CD4-positive, CD25-positive, alpha-beta regulatory T cell (primary cell): ENCODE measurements at places on chromosomes 5 and 9. TPM values are rescaled to one million over a fixed set of nuclear protein-coding genes. Genes with fewer than 3 reads are reported as not detected.

The KCNT1 gene
- not detected for total RNA-seq

The PRUNE2 gene
- total RNA-seq = not detected

DNA sequence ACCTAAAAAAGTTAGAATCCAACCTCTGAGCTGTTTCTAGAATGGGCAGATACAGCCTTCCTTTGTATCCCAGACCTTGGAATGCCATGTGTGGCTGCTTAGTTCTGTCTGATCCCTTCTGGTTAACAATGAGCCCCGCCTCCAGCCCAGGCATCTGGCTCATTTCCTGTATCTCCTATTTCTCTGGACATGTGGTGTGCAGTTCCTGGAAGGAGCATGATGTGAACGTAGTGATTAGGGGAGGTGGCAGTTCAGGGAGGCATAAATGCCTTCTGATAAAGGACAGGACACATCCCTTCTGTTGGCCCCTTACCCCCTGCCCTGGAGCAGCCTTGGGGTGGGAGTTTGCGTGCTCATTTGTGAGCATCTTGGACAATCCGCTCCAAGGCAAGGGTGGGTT, 243.0 kb downstream of the ZSWIM6 start:
- no peak for DNase-seq
- no peaks in the 10 kb centered on the region for H3K4me1 ChIP-seq
- H3K4me3 ChIP-seq = no peak overlapping the region

GRCh38 chr5:176662371-176663333, 15.4 kb downstream of the TSPAN17 start:
- no peak overlapping the region for H3K4me3 ChIP-seq
- no peak for DNase-seq
- peaks cover 25% of the 10 kb centered on the region for H3K4me1 ChIP-seq
- H3K27me3 ChIP-seq = peaks cover 3% of the 10 kb centered on the region
- H3K27ac ChIP-seq = no peak overlapping the region
- no peaks in the 10 kb centered on the region for H3K36me3 ChIP-seq

- DNase-seq = no peak
- peaks cover 10% of the 10 kb centered on the region for H3K36me3 ChIP-seq
- H3K27me3 ChIP-seq = no peaks in the 10 kb centered on the region
- no peaks in the 10 kb centered on the region for H3K4me1 ChIP-seq
- H3K4me3 ChIP-seq = no peak overlapping the region
- H3K27ac ChIP-seq = no peak overlapping the region
Observed at GRCh38 chr5:37735649-37736347, 104.0 kb downstream of the GDNF start.

The PGGT1B gene
- 46.8 TPM for total RNA-seq

- no peak overlapping the region for H3K4me3 ChIP-seq
- H3K27me3 ChIP-seq = peaks cover 4% of the 10 kb centered on the region
- H3K36me3 ChIP-seq = no peaks in the 10 kb centered on the region
- H3K4me1 ChIP-seq = no peaks in the 10 kb centered on the region
- no peak overlapping the region for H3K27ac ChIP-seq
Observed at GRCh38 chr5:168207450-168208029, 83.9 kb upstream of the WWC1 start.

The LCN10 gene
- total RNA-seq = 0.30 TPM

DNA sequence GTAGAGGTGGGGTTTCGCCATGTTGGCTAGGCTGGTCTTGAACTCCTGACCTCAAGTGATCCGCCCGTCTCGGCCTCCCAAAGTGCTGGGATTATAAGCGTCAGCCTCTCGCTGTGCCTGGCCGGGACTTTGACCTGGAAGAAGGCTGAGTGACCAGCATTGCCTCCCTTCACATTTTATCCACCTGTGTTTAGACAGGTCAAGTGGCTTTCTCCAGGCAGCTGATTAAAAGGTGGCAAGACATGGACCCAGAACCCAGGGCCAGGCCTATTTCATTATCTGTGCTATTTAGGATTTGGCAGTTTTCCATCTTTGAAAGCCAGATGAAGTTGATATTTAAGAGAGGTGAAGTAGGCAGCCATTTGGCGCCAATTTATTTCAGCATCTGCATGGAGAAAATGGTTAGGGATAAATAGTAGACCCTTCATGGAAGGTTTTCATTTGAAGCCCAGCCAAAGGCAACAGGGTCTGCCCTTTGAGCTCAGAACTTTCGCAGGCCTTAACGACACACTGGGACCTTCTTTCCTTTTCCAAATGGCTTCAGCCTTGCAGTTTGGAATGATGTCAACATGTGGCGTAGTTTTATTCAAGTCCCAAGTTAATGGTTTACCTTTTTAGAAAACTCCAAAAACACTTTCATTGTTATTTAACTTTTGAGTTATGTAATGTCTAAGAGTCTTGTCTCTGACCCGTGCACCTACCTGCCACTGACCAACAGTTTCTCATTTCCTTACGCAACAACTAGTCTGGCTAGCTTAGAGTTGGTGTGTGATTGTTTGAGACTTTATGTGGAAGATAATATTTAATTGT, 8.4 kb downstream of the DAPK1 start:
- no peak overlapping the region for H3K27ac ChIP-seq
- DNase-seq = no peak
- no peaks in the 10 kb centered on the region for H3K36me3 ChIP-seq
- no peaks in the 10 kb centered on the region for H3K4me1 ChIP-seq

The FSTL4 gene
- 0.57 TPM for total RNA-seq

DNA sequence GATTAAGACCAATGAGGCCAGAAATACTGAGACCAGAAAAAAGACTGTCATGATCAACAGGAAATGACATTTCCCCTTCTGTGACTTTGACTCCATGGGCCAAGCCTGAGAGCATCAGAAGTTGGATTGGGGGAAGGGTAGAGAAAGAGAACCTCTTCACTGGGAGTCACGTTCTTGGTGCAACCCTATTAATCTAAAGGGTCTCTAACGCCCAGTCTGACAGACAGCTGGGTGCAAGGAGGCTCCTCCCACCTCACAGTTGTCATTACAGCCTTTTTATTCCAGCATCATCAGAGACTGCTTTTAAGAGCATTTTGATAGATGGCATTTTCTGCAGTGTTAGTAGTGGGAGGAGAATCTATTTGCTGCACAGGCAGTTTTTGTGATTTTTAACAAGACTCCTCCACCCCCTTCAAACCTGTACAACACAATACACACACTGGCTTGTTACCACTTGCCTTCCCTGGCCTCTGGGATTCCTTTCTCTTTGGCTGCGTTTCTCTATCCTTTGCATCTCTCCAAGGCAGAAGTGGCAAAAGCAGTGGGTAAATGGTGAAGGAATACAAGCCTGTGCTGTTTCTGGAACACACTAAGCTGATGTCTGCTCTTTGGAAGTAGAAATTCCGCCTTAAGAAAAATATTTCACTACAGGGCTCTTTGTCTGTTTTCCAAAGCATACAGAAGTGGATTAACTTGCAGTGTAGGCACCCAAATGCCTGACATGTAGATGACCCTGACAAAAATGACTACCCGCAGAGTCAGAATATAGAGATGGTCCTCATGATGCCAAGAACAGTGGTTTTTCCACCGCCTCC, 310.4 kb upstream of the ZNF608 start:
- no peaks in the 10 kb centered on the region for H3K36me3 ChIP-seq
- no peaks in the 10 kb centered on the region for H3K27me3 ChIP-seq
- H3K4me3 ChIP-seq = no peak overlapping the region
- H3K4me1 ChIP-seq = no peaks in the 10 kb centered on the region
